ENCODE measurements at places on chromosomes 3 and 15.

GRCh38 chr3:16460273-16460672 is 53.2 kb downstream of the RFTN1 start:
- DNase-seq, result no peak

- no peak for DNase-seq
Observed at GRCh38 chr3:120438665-120439370, 12.0 kb downstream of the FSTL1 start.

GRCh38 chr3:144643771-144644198 is 672.2 kb downstream of the DIPK2A start:
- DNase-seq, result no peak

- DNase-seq, result no peak
Observed at GRCh38 chr15:92864127-92864814, 35.9 kb upstream of the CHD2 start.

- no peak for DNase-seq
Observed at GRCh38 chr15:52114261-52115055, 1.9 kb upstream of the BCL2L10 start.

GRCh38 chr3:50338965-50339364 is 1.7 kb downstream of the RASSF1 start:
- DNase-seq, result no peak

DNA sequence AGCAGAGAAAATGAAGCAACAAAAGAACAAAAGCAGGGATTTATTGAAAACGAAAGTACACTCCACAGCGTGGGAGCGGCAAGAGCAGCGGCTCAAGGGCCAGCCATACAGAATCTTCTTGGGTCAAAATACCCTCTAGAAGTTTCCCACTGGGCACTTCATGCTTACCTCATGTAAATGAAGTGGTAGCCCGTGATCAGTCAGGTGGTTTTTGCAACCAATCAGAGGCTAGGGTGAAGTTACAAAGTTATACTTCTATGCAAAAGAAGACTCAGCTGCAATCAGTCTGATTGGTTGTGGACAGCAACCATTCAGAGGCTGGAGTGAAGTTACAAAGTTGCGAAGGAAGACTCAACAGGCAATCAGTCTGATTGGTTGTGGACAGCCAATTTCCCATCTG is 37.8 kb upstream of the TRH start:
- no peak for DNase-seq

DNA sequence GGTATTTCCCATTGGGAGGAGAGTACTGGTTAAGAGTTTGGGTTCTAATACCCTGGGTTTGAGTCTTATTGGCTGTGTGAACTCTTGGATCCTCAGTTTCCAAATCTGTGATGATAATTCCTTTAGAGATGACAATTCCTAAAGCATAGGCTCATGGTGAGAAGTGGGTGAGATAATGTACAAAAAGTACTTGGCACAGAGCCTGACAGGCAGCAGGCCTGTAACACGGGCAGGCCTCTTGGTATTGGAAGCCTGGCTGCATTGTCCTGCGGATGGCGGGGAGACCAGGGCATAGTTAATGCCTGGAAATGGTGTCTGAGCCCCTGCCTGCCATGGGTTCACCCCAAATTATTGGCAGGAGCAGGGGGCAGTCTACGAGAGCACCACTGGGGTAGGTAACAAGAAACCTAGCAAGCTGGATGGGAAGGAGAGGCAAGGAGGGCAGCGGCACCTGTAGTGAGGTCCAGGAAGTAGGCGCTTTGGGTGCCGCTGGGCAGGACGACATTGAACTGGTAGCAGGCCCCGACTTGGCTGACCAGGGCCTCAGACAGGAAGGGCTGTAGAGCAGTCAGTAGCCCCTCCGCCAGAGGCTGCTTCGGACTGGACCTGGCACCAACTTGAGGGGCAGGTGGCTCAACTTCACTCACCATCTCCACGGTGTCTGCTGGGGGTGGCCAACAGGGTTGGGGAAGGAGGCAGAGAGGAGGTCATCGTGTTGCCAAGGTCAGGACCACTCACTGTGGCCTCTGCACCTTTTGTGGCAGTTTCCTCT is 7.7 kb downstream of the STOML1 start:
- no peak for DNase-seq

DNA sequence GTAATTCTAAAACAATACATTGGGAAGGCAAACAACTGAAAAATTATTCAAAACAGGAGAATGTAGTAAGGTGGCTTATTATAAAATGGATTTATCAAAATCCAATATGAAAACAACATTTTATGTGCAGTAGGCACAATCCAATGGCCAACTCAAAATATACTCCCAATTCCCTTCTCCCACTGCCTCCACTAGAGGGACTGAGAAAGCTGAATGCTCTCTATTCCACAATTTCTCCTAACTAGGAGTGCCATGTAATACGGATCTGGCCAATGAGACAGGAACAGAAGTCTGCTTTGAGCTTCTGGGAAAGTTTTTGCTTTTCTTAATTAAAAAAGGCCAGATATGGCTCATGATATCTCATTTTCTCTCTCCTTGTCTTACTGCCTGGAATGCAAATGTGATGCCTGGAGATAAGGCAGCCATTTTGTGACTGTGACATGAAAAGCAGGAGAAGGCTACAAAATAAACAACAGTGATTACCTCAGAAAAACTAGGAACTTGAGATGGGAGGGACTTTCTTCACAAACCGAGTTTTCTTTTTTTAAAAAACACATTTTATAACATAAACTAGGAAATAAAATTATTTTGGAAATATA is 18.8 kb upstream of the VGLL4 start:
- DNase-seq, result no peak
